ENCODE measurements at places on chromosomes 6 and 20.

DNA sequence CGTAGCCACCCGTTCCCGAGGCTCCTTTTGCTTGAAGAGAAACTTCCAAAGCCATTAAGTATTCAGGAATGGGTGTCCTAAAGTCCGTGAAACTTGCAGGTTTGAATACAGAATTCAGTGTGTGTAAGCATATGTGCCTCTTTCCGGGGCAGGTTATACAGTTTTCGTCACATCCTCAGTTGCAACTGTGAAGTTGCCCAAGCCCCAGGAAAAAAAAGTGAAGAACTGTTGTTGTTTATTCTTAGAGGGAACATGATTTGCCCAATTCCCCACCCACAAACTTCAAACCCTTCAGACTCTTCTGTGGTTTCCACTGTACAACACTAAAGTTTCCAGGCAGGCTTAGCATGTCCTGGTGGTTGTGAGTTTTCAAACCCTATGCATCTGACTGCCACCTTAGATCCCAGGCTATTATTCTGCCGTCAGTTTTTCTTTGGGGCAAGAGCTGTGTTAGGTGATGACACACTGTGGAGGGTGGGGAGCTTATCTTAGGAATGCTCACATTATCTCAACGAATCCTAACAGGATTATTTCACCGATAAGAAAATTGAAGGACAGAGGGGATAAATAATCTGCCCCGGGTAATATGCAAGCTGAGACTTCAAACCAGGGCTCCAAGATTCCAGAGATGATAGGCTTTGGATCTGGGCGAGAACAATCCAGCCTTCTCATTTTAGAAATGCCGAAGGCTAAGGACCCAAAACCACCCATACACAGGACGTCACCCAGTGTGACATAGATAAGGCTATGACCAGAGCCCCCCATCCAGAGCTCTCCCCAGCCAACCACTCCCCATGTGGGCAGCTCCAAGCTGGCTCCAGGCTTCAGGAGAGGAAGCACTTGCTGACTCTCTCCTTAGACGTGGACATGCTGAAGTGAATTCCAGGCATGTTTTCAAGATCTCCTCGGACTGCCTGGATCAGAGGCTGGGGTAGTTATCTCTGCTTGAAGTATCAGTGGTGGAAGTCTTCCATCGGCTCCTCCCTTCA is 81.7 kb upstream of the AFDN start:
- no peaks in the 10 kb centered on the region for H3K36me3 ChIP-seq
- no peak overlapping the region for H3K4me3 ChIP-seq
- H3K27me3 ChIP-seq: peaks cover 2% of the 10 kb centered on the region
- no peak for DNase-seq
- H3K27ac ChIP-seq: no peak overlapping the region
- H3K4me1 ChIP-seq: no peaks in the 10 kb centered on the region

DNA sequence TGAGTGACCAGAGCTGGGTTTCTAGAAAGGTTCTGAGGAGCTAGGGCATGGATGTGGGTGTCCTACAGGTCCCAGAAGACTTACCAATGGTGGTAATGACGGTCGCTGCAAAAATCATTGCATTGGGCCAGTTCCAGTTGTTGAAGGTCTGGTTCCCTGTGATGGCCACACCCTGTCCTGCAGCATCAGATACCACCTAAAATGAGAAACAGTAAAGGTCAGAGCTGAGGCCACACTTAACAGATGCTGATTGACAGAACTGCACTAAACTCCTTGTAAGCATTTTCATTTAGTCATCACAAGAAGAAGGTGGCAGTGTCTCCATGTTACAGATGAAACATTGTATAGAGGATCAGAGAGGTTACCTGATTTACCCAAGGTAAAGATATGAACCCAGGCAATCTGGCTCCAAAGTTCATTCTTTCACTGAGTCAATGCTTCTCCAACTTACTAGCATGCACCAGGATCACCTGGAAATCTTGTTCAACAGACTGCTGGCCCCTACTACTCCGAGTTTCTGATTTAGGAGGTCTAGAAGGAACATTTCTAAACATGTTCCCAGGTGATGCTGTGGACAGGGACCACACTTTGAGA is 33.4 kb downstream of the KCNK5 start:
- H3K4me1 ChIP-seq: peaks cover 3% of the 10 kb centered on the region
- H3K27me3 ChIP-seq: no peaks in the 10 kb centered on the region
- DNase-seq: no peak
- H3K36me3 ChIP-seq: peaks cover 19% of the 10 kb centered on the region
- H3K4me3 ChIP-seq: no peak overlapping the region
- no peak overlapping the region for H3K27ac ChIP-seq

DNA sequence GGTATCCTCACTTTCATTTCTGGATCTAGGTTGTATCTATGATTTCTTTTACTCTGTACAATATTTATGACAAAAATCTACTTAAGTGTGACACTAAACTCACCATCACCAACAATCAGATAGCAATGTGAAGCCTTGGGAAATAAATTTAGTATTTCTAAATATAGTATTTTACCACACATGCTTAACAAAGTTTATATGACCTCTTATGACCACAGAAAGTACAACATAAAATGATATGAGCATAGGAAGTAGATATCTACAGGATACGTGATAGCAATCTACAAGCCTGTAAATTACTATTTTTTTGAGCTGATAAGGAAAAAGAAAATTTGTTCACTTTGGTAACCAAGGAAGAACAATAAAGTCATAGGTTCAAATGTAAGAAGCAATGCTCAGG is 910.4 kb upstream of the CITED2 start:
- no peaks in the 10 kb centered on the region for H3K36me3 ChIP-seq
- H3K27me3 ChIP-seq: no peaks in the 10 kb centered on the region
- no peaks in the 10 kb centered on the region for H3K4me1 ChIP-seq
- DNase-seq: no peak
- H3K27ac ChIP-seq: no peak overlapping the region
- H3K4me3 ChIP-seq: no peak overlapping the region

GRCh38 chr20:33127422-33128097 is 40.4 kb upstream of the BPIFA2 start:
- no peak overlapping the region for H3K4me3 ChIP-seq
- H3K27ac ChIP-seq: no peak overlapping the region
- H3K27me3 ChIP-seq: peaks cover 25% of the 10 kb centered on the region
- no peaks in the 10 kb centered on the region for H3K4me1 ChIP-seq
- no peaks in the 10 kb centered on the region for H3K36me3 ChIP-seq
- no peak for DNase-seq

Data from activated CD8-positive, alpha-beta memory T cell treated with anti-CD3 and anti-CD28 coated beads, Interleukin-2, amount 10 ng/mL, durations not matched to agents 7 days and 5 days (primary cell).